ENCODE measurements at places on chromosomes 1 and 21. TPM values are rescaled to one million over a fixed set of nuclear protein-coding genes. Genes with fewer than 3 reads are reported as not detected.

- DNase-seq = peak; percentile 85
Measured at GRCh38 chr1:118989006-118989815, 1.1 kb upstream of the TBX15 start.

GRCh38 chr1:34730485-34730884 is 24.4 kb upstream of the GJB5 start:
- no peak for DNase-seq

DNA sequence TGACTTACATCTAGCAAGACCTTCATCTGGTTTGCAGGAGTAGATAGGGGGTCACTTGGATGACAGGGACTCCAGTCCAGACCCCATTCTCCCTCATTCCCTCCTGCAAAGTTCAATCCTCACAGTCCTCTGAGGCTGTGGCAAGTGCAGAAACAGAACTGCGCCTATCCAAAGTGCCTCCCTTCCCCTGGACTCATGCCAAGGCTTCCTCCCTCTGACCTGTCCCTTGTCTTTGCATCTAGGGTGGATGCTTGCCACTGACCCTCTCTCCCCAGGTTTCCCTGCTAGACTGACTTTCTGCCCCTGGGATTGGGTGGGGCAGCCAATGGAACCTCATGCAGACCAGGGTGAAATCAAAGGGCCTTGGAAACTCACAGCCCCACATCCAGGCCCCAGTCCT is 18.7 kb downstream of the PRAMEF1 start:
- no peak for DNase-seq

DNA sequence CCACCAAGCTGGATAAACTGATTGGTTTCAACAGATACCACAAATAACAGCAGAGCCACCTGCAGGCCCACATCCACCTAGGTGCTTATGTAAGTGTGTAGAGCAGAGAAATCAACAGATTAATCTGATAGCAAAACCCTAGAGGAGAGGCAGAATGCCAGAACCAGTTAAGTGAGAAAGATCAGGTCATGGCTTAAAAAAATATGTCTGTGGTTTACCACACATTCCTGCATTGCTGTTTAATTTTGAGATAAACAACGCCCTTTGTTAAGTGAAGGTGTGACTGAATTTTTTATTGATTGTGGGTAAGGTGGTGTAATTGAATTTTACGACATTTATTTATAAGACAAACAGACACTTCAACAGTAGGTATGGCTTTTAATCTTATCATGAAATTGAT is 21.2 kb downstream of the CRNN start:
- no peak for DNase-seq

DNA sequence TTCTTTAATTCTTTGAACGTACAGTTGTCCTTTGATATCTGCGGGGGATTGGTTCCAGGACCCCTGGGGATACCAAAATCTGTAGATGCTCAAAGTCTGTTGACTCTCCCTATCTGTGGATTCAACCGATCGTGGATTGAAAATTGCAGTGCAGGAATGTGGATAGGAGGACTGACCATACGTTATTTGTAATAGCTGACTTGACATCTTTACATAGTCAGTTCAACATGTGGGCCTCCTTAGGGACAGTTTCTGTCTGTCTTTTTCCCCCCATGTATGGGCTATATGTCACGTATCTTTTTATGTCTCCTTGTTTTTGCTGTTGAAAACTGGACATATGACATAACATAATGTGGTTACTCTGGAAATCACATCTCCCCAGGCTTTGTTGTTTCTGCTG is 204.9 kb downstream of the DYRK1A start:
- DNase-seq = no peak

DNA sequence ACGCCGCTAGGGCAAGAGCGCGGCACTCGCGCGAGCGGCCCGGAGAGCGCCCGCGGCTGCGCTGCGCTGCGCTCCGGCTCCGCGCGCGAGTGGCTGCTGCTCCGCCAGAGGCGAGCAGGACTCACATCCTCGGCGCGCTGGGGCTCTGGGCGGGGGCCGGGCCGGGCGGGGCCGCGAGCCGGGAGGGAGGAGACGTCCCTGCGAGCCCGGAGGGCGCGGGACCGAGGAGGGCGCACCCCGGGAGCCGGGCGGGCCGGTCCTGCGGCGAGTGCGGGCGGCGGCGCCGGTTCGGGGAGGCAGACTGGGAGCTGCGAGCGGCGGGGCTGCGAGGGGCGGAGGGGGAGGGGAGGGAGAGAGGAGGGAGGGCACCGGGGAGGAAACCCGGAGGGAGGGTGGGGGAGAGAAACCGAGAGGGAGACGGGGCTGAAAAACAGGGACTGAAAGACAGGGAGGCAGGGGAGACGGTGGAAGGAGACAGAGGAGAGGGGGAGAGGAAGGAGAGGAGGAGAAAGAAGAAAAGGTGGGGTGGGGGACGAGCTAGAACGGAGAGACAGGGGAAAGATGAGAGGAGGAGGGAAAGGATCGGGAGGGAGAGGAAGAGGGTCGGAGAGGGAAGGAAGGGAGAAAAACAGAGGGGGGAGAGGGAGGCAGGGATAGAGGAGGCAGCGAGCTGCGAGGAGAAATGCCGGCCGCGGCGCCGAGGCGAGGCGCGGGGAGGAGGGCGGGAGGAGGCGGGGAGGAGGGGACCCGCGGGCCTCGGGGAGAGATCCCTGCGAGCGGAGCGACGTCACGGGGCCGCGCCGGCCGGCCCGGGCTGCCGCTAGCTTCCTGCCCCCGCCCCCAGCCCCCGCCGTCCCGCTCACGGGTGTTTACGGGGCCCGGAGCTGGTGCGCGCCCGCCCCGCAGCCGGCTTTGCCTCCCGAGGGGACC is at the start of gene CAMK2N1:
Gene CAMK2N1 (minus strand): TSS at position 684 of the 930 bp plus-strand sequence. CDS start 831 bp downstream, outside the sequence.
- DNase-seq = peak; percentile 87

- DNase-seq = peak; percentile 60
Measured at GRCh38 chr1:164559342-164560051, 513 bp downstream of the PBX1 start.

DNA sequence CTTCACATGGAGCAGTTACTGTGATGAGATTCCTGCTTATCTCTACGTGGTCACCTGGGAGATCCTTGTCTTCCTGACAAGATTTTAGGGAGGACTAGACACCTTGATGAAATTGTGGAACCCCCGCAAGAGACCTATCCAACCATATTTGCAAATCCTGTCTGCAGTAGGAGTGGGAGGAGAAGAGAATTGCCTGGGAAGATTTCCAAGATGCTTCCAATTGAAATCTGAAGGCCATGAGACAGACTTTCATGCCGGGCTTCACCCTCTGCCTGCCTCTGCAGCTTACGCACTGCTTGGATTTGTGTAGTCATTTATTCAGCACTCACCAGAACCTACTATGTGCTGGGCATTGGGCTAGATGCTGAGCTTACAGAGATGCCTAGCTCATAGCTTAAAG is 106.6 kb downstream of the OMA1 start:
- peak; percentile 34 for DNase-seq

DNA sequence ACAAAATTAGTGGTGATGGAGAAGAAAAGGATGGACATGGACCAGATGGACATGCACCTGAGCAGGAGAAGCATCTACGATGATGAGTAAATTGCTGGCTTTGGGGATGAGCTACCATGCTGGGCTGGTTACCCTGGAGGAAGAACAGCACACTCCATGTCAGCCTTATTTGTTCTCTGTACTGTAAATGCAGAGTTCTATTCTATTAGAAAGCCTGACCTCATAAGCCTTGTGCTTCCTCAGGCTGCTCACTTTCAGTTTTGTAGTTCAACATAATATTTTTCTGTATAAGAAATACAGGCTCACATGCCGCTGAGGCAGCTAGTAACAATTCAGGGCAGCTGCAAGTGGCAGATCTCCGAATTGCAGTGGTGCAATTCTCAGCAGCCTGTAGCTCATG is 249.6 kb downstream of the PLA2G4A start:
- DNase-seq = no peak

GRCh38 chr1:118481126-118481525 is 296.1 kb upstream of the SPAG17 start:
- no peak for DNase-seq

GRCh38 chr21:14722841-14723483 is 176.8 kb upstream of the SAMSN1 start:
- no peak for DNase-seq

DNA sequence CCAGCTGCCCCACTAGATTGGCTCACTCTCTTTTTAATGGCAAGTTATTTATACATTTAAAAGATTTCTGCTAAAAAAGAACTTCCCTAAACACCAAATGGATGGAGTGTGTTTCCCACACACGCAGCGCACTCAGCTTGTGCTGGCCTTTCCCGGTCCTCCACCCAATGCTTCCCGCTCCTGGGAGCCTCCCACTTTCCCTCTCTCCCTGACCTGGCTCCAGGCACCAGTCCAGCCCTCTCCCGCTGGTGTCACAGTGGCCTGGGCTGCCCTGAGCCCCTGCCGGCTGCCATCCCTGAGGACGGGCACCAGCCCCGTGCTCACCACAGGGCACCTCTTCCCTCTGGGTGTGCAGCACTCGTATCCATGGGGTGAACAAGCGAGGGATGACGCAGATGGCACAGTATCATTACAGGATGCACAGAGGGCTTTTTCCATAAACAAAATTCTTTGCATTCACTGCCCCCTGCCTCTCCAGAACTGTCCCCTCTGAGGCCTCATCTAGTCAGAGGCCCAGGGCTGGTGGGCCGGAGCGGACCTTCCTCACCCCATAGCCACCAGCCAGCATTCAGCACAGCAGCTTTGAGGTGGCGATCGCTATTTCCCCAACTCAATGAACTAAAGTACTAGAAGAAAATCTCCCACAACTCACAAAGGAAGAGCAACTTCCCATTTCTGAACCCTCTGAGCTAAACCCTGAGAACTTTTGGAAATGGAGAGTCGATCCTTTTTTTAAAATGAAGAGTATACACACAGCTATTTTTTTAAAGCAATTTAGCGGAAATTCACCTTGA is 68.5 kb downstream of the SLC37A1 start:
- DNase-seq = no peak

DNA sequence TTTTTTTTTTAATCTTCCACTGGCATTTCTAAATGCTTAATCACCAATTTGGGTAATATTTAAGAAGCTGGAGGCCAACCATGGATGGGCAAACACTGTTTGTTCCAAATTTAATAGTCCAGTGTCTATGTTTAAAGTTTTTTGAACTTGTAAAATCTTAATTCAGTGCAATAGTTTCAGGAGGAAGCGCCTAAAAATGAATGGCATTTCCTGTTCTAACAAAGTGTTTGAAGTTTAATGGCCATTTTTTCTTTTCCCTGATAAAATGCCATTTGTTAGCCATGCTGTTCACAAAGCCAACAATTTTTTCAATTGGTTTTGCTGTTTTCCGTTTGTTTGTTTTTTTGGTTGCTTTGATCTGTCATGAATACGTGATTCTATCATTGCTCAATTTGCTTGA is 552.1 kb downstream of the LMO4 start:
- DNase-seq = peak; percentile 5

DNA sequence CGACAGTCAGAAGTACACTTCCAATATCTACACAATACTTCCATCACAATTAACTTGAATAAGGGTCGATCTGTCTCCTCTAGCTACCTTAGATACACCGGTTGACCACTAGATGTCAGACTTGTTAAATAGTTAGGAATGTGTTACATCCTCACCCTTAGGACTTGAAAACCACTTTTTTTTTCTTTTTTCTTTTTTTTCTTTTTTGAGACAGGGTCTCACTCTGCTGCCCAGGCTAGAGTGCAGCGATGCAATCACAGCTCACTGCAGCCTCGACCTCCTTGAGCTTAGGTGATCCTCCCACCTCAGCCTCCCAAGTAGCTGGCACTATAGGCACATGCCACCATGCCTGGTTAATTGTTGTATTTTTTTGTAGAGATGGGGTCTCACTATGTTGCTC is 120.4 kb upstream of the GREM2 start:
- DNase-seq = peak; percentile 79

Gene OR2T11
- not detected for polyA plus RNA-seq

Gene LAD1
- polyA plus RNA-seq = not detected

Gene LRRIQ3
- not detected for polyA plus RNA-seq

Gene CCDC185
- not detected for polyA plus RNA-seq

Gene ACTL8
- polyA plus RNA-seq = not detected

Gene SELE
- polyA plus RNA-seq = not detected
